ENCODE measurements at places on chromosomes 7 and 10.

GRCh38 chr10:62052276-62052675, 150.8 kb downstream of the ARID5B start:
- DNase-seq, result no peak

DNA sequence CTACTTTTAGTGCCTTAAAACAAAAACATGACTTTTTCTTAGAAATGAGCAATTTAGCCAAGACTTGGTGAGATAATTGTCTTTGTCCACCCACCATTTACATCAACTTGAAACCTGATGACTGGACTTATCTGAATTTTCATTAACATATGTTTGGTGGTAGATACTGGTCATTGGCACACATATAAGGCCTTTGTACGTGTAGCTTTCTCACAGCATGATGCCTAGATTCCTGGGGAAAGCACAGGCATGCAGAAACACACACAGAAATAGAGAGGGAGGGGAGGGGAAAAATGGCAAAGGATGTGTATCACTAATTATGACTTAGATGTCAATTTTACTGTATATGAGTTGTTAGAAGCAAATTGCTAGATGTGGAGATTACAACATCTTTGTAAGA, 488.4 kb downstream of the NXPH1 start:
- DNase-seq, result no peak

- no peak for DNase-seq
Observed at GRCh38 chr10:74529205-74529604, 297.2 kb upstream of the KAT6B start.

GRCh38 chr10:93030409-93030808, 30.2 kb upstream of the CYP26C1 start:
- no peak for DNase-seq

DNA sequence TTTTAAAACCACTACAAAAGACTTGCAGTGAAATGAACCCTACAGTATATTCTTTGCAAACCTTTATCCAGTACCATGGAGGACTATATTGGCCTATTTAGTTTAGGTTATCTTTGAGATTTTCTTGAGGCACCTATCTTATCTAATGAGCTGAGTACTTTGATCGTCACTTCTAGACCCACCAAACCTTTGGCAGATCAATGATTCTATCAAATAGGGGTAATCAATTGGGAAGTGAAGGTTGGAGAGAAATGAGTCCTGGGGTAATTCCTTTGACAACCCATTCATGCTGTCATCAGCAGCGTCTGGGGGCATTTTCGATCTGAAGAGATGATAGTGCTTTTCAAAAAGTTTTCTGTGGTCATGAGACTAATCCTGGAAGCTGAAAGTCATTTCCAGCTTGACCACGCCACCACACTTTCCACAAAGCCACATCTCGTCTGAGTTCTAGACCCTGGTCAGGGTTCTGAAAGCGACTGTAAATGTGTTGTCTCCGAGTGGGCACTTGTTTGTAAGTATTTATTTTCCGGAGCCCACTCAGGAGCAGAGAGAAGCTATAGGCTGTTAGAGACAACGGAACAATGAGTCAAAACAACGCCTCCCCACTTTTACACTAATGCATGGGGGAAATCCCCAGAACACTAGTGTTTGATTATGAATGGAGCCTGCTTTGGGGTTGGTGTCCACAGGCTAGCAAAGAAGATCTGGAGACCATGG, 4.8 kb downstream of the EGR2 start:
- peak; percentile 85 for DNase-seq

DNA sequence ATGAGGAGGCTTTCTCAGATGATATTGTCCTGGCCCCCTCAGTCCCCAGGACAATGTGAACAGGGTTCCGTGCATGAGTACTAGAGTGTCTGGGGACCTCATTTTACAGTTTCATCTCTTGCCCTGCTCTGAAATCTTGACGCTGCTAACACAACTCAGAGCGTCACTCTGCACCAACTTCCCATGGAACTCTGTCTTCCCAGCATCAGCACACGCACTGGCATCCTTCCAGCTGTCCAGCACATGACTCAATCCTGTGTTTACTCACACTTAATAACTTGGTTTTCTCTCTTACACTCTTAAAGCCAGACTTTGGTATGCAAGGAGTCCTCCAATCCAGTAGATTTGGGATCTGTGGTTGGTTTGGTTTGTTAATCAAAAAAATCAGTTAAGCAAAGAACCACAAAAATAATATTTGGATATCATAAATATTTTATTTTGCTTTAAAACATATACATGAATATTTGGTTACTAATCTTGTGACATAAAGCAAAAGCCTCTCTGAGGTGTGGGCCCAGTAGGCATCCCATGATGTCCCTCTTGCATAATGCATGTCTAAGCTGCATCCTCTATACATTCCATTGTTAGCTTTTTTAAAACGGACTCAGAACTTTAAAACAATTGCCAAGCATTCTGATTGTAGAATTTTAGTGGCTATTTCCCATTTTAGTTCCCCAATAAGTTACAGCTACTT, 131.0 kb downstream of the CXCL12 start:
- DNase-seq, result no peak

DNA sequence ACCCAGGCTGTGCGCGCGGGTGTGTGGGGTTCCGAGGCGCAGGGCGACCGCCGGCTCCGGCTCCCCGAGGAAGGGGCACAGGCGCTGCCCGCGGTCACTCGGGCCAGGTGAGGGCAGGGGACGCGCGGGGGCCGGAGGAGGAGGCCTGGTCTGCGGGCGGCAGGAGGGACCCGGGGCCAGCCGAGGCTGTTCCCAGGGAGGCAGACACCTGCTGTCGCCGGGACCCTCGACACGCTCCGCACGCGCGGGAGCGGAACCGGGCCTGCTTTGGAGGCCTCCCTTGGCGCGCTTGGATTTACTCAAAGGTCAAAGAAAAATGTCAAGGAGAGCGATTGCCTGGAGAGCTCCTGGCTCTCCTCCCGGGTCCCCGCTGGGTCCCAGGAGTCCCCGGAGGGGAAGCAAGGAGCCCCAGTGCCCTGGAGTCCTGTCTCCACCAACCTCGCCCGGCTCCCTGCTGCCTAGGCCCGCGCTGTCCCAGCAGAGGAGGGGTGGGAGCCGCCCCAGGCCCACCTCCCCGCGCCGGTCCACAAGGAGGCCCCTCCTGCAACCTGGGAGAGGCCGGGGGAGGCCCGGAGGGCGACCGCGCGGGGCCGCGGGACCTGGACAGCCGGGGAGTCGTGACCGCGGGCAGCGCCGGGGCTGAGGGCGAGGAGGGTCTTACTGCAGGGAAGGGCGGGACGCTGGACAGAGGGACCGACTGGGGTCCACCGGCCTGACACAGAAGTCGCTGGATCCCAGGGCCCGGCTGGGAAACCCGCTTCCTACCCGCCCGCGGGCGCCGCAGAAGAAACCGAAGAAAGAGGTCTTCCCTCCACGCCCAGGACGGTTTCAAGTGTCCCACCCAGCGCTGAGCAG, 348.9 kb downstream of the DNAJB6 start:
- DNase-seq, result no peak

GRCh38 chr7:97064972-97065587, 40.4 kb upstream of the DLX5 start:
- no peak for DNase-seq

DNA sequence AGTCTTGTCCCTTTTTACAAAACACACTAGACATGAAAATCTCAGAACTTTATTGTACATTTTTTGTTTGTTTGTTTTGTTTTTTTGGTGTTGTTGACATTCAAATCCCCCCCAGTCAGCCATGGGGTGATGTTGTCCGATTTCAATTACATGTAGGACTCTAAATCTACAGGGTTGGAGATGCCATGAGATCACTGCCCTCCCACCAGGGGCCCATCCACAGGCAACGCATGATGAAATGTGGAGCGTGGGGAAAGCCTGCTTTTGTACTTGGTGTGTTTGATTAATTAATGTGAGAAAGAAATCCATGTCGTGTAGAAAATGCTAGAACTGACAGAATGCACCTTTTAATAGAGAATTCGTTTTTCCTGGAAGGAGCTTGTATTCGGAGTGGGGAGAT, 93.2 kb downstream of the ZNF22 start:
- DNase-seq, result no peak

DNA sequence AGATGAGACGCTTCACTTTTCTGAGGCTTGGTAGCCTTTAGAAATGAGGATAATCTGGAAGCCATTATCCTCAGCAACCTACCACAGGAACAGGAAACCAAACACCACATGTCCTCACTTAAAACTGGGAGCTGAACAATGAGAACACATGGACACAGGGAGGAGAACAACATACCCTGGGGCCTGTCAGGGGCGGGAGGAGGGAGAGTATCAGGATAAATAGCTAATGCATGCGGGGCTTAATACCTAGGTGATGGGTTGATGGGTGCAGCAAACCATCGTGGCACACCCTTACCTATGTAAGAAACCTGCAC, 48.9 kb downstream of the LRGUK start:
- DNase-seq, result no peak

DNA sequence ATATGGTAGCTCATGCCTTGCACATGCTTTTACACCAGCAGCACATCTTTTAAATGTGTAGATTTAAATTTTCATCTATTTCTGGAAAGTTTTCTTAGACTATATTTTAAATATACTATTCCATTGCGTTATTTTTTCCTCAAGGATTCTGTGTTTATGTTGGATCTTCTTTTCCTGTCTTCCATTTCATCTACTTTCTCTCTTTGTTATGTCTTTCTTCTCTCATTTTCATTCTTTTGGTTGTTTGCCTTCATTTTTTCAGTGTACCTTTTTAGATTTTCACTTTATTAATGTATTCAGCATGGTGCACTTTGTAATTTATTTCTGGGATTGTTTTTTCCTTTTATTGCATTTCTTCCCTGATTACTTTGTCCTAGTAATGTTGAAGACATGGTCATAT, 329.8 kb downstream of the ADK start:
- no peak for DNase-seq

DNA sequence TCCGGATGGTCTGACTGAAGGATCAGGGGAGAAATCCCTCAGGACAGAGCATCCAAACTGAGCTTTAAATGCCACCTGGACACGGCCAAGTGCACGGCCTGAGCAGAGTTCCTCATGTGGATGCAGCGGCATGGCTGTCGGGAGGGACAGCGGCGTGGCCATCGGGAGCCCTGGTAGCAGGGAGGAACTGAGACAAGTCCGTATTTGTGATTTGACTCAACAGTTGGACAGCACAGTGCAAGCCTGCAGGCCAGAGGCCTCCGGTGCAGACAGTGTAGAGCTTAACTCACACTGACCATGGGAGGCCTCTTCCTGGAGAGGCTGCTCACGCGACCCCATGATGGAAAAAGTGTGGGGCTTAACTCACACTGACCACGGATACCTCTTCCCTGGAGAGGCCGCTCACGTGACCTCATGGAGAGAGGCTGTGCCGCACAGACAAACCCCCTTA, 207.4 kb downstream of the DIP2C start:
- no peak for DNase-seq

DNA sequence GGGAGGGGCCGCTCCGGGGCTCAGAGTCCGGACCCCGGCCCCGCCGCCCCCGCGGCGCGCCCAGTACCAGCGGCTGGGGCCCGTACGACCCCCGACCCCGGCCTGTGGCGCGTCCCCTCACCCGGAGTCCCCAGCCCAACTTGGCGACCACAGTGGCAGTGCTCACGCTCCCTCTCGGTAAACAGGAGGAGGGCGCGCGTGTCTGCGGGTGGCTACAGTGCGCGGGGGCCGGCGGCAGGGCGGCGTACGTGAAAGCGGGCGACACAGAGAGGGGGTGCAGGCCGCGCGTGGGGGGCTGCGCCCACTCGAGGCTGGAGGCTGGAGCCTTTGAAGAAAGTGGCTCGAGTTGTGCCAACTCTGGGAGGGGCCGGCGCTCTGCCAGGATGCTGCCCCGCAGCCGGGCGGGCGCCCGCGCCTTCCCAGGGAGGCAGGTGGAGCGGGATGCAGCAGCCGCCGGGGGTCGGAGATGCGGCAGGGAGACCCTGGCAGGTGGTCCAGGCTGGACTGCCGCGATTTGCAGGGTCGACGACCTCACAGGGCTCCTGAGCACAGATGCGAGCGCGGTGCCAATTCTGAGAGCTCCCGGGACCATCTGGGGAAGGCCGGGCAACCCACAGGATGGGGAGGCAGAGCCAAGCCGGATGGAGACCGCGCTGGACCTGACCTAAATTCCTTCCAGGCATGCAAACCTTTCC, 655 bp downstream of the PTPRE start:
- no peak for DNase-seq

DNA sequence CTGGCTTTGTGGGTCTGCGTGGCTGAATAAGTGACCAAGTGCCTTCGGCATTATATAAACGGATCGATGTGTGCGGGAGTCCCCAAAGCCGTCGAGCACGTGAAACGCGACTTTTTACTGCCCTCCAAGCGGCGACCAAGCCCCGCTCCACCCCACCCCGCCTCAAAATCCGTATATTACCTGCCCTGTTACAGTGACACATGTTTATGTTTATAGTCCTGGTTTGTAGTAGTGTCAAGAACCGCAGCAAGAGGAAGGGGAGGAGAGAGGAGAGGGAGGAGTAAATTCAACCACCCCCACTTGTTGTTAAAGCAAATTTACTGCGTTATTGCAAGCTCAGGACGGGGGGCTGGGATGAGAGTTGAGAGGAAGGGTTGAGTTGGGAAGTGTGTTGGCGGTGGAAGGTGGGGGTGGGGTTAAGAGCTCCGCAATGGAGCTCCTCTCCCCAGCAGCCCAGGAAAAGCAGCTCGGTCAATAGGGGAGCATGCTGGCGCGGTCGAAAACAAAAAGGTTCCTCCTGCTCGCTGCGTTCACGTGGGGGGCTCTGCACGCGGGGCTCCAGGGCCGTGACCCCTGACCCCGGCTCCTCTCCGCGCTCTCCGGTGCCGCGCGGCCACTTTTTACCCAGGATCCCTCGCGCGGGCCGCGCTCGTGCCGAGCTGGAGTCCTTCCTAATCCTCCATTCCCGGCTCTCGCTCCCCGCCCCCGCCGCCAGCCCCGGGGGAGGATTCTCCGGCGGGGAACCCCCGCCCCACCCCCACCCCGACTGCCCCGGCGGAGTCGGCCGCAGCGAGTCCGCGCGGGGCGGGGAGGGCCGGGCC, at the start of gene SKIDA1:
Gene SKIDA1 (minus strand): TSS at position 316 of the 821 bp plus-strand sequence. CDS start 7,860 bp downstream, outside the sequence.
- DNase-seq, result no peak

DNA sequence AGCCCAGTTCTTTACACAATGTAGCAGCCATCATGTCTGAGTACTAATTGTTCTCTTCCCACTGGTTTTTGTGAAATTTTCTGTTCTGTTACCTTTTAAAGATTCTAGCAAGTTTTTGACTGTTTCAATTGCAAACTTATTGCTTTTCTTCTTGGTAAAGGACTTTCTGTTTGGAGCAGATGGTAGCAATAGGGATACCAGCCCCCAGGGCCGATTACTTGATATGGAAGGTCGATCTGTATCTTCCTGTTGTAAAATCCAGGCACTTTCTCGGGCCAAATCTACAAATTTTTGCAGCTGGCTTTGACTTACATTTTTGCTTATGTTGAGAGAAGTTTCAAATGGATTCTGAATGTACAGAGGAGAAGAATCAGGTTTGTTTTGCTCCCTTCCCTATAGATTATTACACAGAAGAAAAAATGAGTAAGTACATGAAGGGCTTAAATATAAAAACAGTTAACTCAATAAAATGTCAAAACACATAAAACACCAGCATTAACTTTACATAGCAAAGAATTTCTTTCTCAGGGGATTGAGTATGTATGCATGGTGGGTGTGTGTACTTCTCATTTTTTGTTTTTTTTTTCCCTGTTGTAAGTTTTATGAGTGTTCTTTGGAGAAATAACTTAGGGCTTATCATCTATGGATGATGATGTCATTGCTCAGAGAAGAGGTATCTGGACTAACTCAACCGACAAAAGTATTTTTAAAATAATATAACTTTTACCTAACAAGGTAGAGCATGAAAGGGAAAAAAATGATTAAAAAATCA, 35.3 kb downstream of the MTPAP start:
- DNase-seq, result no peak

GRCh38 chr10:9305018-9305655, 1250.6 kb downstream of the GATA3 start:
- no peak for DNase-seq

Data from GM12878 (cell line).